Fibroblast of gingiva (primary cell): ENCODE measurements at places on chromosomes 16 and 17.
A peak's percentile ranks its signal among the peaks of the same experiment; 100 is the strongest.

DNA sequence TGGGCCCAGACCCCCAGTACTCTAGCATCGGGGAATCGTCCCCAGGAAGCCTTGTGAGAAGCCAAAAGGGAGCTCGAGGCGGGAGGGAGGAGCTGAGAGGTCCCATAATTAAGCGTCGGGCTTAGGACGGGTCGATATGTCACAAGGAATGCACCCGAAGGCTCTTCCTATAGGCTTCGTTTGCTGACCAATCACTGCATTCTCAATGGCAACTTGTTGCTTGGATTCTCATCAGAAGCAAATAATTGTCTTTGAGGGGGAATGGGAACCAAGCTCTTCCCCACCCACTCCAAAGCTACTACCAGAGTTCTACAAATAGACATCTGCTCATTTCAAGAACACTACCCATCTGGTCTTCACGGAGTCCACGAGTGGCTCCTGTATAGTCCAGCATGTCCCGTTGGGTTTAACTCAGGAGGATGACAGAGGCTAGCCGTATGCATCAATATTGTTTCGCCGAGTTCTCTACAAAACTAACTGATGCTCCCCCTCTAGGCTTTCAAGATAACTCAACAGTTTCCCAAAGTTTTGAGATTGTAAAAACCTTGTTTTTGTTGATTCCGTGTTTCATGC is 628 bp upstream of the BLMH start:
- DNase-seq, result peak; percentile 54

DNA sequence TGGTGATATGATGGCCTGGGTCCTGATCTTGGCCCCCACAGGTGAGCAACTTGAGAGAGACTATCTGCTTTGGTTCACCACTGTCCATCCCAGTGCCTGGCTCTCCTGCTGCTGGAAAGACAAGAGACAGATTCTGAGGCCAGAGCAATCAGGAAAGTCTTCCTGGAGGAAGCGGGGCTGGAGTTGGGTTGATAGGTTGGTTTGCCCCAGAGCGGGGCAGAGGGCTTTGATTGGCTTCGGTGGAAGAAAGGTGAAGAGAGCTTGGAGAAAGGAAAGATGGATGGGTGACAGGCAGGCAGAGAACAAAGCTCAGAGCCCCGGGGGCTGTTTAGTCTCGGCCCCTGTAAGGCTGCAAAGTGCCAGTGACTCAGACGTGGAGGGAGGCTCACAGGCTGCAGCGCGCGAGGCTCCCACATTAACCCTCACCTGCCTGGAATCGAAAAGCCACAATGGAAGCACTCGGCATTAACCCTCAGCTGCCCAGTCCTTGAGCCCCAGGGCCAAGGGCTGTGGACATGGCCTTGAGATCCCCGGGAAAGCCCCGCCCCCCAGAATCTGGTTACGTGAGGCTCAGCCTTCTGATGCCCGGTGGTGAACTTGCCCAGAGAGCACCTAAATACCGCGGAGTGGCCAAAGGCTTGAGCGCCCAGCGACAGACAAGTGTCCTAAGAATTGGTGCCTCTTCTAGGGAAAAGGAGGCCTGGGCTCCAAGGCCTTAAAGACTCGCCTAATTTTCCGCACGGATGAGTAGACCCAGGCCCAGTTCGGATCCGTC is 996 bp upstream of the CPNE2 start:
- no peak for DNase-seq

GRCh38 chr16:82852388-82853008 is 225.7 kb downstream of the CDH13 start:
- DNase-seq, result no peak

DNA sequence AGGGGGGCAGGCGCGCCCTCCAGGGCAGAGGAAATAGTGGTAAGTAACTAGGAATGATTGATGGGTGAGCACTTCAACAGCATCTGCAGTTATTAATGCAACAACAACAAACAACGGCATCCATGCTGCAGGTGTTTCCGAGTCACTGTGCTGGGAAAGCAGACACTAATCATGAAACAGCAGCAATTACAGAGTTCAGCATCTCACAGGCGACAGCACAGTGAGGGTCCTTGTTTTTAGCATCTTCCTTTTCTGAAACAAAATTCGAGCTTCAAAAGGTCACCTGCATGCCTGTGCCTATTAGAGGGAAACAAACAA is 191.9 kb downstream of the SLC39A11 start:
- DNase-seq, result no peak

- no peak for DNase-seq
Measured at GRCh38 chr16:9206156-9206555, 114.7 kb downstream of the HAPSTR1 start.

DNA sequence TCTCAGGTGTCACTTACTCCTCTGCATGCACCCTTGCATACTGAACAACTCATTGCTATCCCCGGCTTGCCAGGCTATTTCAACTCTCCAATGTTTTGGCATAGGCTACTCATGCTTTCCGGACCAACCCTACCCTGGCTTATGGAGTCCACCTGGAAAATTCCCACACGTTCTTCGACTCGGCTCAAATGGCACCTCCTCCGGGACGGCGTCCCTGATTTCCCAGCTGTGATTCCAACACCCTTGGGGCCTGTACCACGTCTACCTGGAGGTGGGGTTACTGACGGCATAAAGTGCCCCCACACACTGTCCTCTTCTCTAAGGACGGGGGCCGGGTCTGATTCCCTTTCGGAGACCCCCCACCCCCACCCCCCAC is 498 bp downstream of the SMYD4 start:
- peak; percentile 1 for DNase-seq

DNA sequence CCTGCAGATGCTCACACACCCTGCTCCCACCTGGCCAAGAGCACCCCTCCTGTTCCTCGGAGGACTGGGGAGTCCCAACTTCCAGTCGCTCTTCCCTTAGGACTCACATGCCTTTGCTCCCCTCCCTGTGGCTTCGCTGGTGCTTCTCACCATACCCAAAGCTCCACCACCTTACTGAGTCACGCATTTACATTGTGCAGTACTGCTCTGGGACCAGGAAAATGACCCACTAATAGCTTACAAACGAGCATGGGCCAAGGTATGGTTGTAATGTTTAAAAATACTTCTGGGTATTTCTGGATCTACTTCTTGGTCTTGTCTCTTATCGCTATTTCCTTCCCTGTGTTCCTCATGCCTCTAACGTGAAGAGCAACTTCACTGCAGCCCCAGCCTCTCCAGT is 41.0 kb upstream of the CDRT4 start:
- no peak for DNase-seq

DNA sequence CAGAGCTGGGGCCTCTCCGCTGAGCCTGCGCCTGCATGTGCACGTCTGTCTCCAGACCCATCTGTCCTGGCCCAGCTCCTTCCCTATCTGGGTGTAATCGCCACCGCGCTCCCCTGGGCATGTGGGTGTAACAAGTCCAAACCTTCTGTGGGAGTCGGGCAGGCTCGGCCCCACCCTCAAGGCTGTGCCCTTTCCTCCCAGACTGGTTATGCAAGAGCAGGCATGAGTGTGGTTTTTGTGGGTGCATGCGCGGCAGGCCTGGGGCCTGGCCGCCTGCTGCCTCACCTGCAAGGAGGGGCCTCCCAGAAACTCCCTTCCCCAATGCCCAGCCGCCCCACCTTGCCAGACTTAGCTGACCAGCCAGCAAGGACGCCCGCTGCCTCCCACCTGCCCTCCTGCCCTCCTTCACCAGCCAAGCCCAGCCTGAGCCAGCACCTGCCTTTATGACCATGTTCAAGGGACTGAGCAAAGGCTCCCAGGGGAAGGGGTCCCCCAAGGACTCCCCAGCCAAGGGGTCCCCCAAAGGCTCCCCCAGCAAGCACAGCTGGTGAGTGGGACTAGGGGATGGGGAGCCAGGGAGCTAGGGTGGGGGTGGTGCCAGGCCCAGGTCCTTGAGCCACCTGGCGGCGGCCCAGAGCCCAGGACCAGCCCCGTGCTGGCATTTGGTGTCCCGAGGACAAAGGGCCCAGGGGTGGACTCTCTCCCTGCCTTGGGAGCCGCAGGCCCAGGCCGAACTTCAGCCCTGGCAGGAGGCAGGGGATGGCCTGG is at the start of gene EVPLL:
Gene EVPLL (plus strand): TSS at position 342 of the 768 bp plus-strand sequence. CDS start 3,160 bp downstream, outside the sequence.
- DNase-seq, result peak; percentile 18

DNA sequence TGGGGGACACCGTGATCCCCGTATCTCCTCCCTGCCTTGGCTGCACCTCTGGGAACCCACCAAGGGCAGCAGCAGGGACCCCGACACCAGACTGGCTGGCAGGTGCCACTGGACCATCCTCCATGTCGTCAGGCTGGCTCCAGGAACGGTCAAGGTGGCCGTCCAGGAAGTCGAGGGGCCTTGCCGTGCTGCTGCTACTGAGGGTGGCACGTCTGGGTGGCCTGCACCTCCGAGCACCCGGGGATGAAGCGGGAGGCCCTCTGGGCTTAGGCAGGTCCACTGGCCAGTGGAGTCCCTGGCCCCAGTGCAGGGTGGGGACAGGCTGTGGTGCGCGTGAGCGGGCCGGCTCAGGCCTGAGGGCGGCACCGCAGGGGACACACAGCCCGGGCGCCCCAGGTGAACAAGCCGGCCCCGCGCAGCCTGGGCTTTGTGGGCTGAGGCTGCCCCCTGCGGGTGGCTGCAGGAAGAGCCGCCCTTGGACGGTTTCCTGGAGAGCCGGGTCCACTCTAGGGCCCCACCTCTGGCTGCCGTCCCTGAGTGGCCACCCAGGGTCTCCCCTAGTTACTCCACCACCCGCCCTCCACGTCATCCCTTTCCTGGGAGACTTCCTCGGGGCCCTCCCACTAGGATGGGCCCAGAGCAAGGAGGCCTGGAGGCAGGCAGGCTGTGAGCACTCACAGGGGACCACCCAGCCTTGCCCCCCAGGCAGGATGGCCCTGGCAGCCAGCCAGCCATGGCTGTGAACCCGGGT is 42.8 kb upstream of the ZC3H18 start:
- DNase-seq, result peak; percentile 48

DNA sequence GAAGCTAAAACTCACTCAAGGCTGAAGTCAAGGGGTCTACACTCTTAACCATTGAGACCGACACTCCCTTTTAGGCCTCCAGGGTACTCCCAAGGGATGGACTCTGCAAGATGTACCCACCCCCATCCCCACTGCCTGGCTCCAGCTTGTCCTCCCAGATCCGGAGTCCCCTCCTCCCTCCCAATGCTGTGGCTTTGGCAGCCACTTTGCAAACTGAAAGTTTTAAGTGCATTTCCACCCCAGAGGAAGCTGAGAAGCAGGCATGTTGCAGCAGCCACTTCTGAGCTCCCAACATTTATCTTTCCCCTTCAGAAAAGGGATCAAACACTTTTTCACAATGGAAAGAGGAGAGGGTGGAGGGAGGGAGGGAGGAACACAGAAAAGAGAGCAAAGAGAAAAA is 115.2 kb downstream of the COPRS start:
- DNase-seq, result peak; percentile 40

- peak; percentile 27 for DNase-seq
Measured at GRCh38 chr17:49783071-49783715, 5.3 kb upstream of the KAT7 start.

GRCh38 chr17:59315866-59316265 is 15.6 kb upstream of the YPEL2 start:
- no peak for DNase-seq

DNA sequence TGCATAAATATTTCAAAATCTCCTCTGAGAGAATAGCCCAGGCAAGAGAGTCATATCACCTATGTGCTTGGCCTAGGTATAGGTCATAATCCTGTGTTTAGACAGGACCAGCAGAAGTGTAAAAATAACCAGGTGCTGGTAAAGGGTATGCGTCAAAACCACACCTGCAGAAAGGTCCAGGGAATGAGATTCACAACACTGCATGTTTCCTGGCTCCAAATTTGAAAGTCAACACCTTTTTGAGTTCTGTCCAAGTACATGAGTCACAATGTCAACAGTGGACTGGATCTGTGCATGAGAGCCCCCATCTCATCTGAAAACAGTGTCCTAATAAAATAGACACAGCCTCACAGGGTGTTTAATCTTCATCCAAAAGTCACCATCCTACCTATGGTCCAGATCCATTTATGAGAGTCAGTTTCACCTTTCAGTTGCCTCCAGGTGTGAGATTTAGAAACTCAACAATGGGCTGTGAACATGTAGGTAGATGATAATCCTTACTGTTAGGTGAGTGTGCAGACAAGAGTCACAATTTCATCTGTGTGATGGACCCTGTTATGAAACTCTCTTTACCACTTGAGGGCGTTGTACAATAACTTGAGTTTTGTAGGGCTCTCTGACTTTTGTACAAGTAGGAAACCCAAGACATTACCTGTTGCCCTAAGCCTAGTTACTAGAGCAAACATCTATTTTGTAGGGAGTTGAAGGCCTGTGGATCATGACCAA is 2100.7 kb downstream of the TP53TG3F start:
- DNase-seq, result no peak

DNA sequence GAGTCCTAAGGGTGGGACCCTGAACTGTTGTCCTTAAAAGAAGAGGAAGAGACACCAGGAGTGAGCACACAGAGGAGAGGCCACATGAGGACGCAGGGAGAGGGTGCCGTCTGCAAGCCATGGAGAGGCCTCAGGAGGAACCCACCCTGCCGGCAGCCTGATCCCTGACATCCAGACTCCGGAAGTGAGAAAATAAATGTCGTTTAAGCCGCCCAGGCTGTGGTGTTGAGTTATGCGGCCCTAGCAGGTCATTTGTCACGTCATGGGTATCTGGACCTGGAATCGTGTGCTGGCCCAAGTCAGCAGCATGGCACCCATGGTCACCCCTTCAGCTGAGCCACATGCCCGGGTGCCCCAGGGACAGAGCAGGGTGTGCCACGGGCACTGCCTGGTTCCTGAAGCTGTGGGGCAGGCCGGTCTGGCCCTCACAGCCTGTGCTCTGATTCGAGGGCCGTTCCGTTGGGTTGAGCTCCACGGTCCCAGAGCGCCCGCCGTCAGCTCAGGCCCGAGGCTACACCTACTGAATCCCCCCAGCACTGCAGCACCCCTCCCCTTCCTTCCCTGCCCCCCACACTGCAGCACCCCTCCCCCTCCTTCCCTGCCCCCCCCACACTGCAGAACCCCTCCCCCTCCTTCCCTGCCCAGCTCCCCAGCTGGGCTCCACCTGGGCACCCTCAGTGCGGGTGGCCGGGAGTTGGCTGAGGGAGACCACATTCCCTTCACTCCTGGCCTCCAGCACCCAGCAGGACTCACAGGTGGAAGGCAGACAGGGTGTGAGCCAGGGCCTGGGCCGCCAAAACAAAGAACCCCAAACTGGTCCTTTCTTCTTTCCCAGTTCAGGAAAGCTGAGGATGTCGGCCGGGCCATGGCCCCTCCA is 2.7 kb upstream of the CCDC57 start:
- DNase-seq, result peak; percentile 34

GRCh38 chr16:68665501-68665900 is 20.4 kb downstream of the CDH3 start:
- DNase-seq, result no peak

DNA sequence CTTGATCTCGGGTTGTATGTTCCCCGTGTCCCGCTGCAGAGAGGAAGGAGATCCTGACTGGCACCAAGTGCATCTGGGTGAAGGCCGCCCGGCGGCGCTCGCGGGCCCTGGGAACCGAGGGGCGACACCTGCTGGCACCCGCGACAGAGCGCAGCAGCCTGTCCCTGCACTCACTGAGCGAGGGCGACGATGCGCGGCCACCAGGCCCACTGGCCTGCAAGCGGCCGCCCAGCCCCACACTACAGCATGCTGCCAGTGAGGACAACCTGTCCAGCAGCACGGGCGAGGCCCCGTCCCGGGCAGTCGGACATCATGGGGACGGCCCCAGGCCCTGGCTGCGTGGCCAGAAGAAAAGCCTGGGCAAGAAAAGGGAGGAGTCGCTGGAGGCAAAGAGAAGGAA is 7.5 kb downstream of the BTBD17 start:
- DNase-seq, result no peak

- DNase-seq, result no peak
Measured at GRCh38 chr16:87149051-87149450, 168.1 kb downstream of the C16orf95 start.
